ENCODE measurements at places on chromosomes 3 and 15.

DNA sequence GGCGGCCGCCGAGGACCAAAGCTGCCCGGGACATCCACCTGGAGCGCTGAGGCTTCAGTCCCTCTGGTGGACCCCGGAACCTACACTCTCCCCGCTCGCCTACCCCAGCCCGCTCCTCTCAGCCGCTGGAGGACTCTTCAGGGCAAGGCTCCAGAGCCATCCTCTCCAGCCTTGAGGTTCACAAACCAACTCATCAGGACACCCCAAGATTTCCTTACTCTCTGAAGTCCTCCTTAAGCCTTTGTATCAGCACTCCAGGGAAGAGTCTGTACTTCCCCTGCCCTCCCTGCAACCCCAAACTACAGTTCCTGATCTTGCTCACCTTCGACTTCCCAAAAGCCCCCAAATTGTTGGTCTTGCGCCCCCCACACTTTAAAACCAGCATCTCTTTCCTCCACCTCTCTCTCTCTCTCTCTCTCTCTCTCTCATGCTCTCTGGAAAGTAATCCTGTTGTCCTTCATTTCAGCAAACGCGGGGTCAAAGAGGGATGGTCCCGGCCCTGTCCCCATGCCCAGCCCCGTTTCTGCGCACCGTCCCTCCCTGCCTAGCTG is 438 bp downstream of the THBS1 start:
- DNase-seq, result no peak

GRCh38 chr3:176992565-176992964 is 204.7 kb downstream of the TBL1XR1 start:
- no peak for DNase-seq

DNA sequence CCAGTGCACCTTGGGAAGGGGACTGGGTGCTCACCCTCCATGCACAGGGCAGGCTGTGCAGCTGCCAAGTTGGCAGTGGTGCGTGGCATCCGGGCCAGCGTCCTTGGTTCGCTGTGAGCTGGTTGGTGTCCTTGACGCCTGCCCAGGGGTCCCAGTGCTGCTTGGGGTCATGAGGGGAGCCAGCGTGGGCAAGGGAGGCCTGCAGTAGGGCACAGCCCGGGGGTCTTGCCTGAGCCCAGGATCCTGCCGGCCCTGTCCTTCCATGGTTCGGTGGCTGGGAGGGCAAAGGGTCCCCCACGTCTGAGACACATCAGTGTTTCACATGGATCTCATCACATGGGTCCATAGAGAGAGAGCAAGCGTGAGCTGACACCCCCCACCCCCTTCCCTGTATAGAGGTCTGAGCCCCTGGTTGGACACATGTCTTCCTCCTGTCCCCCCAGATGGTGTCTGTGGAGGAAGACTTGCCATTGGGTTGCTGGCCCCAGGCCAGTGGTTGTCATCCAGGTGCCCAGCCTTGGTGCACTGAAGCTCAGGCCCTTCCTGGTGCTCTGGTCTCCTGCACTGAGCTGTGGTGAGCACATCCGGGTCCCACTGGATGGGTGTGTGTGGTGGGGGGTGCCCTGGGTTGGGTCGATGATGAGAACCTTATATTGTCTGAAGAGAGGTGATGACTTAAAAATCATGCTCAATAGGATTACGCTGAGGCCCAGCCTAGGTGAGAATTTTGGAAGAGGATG is 232.3 kb downstream of the SNRPN start:
- no peak for DNase-seq

DNA sequence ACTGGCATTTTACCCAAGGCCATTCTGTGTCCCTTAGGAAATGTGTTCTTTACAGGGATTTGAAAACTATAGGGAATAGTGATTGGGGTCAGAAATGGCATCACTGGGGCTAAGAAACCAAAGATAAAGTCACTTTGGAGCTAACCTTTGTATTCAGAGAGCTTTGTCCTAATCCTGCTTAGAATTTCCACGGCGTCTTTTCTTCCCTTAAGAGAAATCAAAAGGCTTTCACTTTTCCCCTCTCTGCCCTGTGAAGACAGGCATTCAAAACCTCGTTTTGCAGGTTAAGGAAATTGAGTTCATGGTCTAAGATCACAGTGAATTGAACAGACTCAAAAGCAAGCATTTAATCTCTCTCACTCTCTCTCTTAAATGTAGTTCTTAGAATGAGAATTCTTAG is 182.5 kb downstream of the VGLL4 start:
- no peak for DNase-seq

DNA sequence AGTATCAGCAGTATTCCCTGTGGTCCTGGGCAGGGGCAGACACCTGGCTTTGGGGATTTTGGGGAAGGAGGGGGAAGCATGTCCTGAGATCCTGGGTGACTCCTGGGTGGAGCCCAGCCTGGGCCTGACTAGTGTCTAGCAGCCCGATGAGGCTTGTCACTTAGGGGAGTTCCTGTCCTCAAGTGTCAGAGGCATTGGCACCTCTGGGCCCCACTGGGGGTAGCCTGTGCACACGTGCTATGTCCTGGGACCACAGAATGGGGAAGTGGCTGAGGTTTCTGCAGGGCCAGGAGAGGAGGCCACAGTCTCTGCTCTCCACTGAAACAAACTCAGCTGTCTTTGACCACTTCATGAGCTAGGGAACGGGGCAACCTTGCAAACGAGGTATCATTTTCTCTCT is 31.5 kb upstream of the ADCY5 start:
- DNase-seq, result no peak

DNA sequence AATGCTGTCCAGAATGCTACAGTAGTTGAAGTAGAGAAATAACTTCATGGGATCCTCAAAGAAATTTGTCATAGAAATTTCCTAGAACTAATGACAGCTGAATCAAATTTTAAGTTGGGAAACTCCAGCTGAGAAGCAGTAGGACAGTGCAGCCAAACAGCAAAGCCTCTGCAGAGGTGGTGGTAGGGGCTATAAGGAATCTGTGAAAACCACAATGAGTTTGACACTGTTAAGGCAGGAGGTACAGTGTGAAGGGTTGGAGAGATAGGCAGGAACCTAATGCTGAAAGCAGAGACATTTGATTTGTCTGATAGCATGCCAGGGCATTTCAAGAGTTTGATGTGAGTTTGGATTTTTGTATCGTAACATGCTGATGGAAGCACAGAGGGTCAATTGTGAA is 22.0 kb downstream of the ASTE1 start:
- no peak for DNase-seq

DNA sequence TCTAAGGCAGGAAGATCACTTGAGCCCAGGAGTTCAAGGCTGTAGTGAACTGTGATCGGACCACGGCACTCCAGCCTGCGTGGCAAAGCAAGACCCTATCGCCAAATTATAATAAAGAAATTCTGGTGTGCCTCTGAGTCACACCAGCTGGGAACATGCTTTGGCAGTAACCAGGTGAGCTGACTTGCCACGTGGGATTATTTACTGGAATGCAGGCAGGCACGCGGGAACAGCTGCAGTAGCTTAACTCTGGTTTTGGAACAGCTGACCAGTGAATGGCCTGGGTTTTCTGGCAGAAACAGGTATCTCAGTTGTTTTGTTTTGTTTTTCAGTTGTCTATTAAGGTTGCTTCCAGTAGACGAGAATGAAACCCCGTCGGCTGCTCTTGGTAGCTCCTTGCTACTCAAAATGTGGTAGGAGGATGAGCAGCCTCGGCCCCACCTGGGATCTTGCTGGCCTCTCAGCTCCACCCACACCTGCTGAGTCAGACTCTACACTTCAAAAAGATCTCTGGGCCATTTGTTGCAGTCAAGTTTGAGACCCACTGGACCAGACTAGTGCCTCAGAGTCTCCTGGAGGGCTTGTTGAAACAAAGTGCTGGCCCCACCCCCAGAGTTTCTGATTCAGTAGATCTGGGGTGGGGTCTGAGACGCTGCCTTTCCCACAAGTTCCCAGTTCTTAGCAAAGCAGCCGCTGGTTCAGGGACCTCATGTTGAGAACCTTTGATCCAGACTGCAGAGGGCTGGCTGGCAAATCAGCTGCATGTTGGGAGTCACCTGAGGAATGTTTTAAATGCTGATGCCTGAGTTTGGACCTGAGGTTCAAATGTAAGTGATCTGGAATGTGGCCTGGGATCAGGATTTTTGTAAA is 26.6 kb downstream of the IDH2 start:
- peak; percentile 57 for DNase-seq

- peak; percentile 55 for DNase-seq
Observed at GRCh38 chr3:102802819-102803420, 368.1 kb downstream of the ZPLD1 start.

DNA sequence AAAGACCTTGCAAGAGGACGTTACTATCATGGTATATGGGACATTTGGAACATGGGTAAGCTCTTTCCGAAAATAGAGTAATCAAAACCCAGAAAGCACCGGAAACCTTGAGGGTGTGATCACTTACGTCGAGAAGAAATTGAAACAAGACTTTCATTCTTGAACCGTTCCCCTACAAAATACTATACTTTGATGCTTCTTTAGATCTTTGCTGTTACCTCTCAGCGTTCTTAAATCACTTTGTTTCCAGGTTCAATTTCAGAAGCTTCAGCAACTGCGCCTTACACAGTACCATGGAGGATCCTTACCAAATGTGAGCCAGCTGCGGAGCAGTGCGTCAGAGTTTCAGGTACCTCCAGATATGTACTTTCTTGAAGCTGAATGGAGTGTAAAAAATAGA is 10.1 kb downstream of the CRTC3 start:
- no peak for DNase-seq
